WTC11 (cell line): ENCODE measurements at places on chromosomes 16 and 17. TPM values are rescaled to one million over a fixed set of nuclear protein-coding genes. Genes with fewer than 3 reads are reported as not detected.
A peak's percentile ranks its signal among the peaks of the same experiment; 100 is the strongest.

HSD17B1 gene
- total RNA-seq = 1.5 to 1.6 TPM (median 1.5 TPM) in 3 replicates

GRCh38 chr17:48139944-48140343, 32.4 kb downstream of the SNX11 start:
- DNase-seq = no peak
- H3K27me3 ChIP-seq = no peaks in the 10 kb centered on the region
- no peak overlapping the region for H3K27ac ChIP-seq
- no peak overlapping the region for H3K4me3 ChIP-seq
- peaks cover 7% of the 10 kb centered on the region for H3K4me1 ChIP-seq
- no peaks in the 10 kb centered on the region for H3K36me3 ChIP-seq

GRCh38 chr16:87815567-87815966, 49.8 kb upstream of the KLHDC4 start:
- H3K27me3 ChIP-seq = no peaks in the 10 kb centered on the region; the same call in none of the 2 replicates
- peaks cover 12% of the 10 kb centered on the region for H3K36me3 ChIP-seq
- no peak for DNase-seq
- no peak overlapping the region for H3K4me3 ChIP-seq
- no peak overlapping the region for H3K27ac ChIP-seq

DNA sequence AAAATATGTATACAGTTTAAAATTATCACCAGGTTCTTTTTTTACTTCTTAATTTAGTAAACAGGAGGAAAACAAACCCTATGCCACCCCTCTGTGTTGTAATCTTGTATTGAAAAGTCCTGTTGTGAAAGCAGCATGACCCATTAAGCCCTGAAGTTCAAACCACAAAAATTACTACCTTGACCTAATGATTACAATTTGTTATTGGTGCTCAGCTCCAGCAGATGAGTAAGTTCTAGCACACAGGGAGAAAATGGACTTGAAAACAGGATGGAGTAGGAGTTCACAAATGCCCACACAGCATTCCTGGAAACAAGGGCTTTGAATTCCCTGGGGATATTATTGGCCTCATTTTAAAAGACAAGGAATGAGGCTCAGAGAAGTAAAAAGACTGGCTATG, 505.8 kb upstream of the ERCC4 start:
- no peak overlapping the region for H3K4me3 ChIP-seq
- no peak overlapping the region; the same call in 1 of the 2 replicates for H3K27ac ChIP-seq
- peaks cover 18% of the 10 kb centered on the region for H3K4me1 ChIP-seq
- H3K27me3 ChIP-seq = no peaks in the 10 kb centered on the region
- no peak for DNase-seq

DNA sequence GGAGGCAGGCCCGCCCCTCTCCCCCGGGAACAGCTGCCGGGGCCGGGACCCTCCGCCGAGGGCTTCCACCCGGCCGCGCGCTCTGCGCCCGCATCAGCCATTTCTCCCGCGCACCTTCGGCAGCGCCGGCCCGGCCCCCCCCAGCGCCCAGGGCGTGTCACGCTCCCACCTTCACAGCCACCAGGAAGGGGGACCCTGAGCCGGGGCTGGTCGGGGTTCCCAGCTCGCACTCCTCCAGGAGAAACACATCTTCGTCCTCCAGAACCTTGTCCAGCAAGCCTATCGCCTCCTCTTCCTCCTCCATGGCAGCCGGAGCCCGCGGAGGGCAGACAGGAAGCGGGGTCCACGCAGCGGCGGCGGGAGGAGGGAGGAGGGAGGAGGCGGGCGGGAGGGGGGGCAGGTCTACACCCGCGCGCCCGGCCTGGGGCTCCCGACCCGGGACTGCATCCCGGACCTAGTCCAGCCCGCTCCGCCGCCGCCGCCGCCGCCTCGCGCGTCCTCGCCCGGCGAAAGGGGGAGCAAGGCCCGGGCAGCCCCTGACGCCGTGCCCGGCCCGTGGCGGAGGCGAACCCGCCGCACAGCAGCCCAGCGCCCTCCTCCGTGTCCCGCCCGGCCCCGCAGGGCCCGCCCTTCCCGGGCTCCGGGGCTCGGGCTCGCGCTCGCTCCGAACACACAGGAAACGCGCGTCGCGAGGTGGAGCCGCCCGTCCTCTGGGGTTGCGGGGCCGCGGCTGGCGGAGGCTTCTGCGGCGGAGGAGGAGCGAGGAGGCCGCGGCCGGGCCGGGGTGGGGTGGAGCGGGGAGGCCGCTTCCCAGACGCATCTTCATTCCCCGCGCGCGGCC, 70.8 kb downstream of the ABR start:
- DNase-seq = peak; percentile 38
- peaks cover 32% of the 10 kb centered on the region for H3K4me1 ChIP-seq
- peaks cover 12% of the 10 kb centered on the region for H3K27me3 ChIP-seq
- no peaks in the 10 kb centered on the region for H3K36me3 ChIP-seq
